ENCODE measurements at places on chromosomes 7 and 10.

DNA sequence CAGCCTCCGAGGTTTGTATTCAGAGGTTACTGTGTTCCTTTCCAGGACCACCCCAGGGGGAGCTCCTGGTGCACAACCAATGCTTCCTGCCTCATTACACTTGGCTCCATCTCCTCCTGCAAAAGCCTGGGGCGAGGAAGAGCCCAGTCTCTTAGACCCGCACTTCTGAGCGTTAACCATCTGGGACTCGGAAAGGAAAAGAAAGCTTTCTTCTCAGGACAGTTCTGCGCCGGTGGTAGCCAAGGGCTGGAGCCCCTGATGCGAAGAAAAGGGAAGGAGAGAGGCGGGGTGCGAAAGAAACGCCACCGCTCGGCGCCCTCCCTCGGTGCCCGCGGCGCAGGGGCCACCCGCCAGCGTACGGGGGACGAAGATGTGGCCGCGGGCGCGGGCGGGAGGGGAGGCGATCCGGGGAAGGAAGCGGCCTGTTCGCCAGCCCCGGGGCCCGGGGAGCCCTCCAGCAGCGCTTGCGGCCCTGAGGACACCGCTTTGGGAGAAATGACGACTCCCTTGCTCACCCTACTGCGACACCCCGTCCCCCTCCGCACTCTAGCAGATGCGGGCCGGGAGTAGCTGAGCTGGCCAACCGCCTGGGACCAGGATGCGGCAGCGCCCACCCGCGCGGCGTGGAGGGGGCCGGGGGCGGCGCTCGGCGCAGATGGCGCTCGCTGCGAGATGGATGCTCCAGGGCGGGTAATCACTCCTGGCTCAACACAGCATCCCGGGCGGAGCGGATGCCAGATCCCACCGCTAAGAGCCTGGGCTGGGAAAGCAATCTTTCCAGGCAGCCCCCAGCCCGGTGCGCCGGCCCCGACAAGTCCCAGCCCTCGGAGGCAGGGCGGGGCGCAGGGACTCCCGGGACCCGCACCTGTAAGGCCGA is 1.3 kb downstream of the NRCAM start:
- peak; percentile 82 for DNase-seq

- DNase-seq, result no peak
Observed at GRCh38 chr10:46524472-46525176, 31.8 kb downstream of the GPRIN2 start.

GRCh38 chr10:13820119-13820963 is 233.6 kb downstream of the PRPF18 start:
- DNase-seq, result no peak

DNA sequence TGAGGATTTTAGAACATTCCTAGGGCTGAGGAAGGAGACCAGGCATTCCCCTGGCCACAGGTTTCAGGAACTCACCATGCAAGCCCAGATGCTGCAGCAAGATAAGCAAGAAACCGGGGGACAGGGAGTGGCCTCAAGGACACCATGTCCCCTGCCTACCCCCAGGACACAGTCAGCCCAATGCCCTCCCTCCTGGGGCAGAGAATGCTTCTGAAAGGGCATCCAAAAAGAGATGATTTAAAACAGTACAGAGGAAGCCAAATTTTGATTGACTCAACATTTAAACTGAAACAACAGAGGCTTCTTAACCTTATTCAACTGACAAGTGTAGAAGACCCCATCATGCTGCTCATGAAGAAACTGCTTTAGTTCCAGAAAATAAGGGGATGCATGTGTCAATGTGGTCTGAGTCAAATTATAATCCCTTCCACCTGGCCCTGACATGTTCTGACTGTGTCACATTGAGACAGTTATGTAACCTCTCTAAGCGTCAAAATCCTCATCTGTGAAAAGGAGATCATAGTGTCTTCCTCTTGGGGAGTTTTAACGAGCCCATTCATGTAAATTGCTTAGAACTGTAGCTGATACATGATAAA is 60.0 kb downstream of the ICA1 start:
- no peak for DNase-seq

DNA sequence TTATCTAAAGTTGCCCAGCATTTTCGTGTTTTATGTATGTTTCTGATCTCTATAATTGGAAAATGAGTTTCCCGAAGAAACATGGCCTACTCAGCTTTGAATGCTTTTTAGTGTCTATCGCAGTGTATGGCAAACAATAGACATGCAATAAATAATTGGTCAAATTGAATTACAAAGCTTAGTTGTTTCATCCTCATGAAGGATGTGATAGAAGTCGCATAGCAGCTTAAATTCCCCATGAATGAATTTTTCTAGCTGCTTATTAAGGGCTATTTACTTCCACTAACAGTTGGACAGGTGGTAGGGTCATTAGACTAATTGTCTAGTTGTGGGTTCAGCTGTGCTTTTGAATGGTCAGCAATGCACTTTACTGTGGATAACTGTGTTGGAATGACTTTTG is 467.3 kb upstream of the MBL2 start:
- DNase-seq, result no peak
